ENCODE measurements at places on chromosomes 1 and 21.

DNA sequence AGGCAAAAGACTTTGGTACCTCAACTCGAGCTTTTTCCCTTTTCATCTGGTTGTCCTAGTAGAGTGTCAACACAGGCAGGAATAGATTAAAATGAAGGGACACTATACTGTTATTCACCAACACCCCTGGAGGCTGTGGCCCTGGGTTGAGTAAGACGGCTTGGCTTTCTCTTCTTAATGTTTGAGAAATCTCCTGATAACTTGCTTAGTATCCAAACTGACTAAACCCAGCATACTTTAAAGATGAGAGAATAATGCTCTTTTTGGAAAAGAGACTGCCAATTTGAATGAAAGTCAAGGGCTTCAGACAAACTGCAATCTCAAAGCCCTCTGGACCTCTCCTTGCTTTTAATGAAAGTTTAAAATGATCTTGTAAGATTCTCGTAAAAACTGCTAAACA lies 2.6 kb upstream of the SLC30A1 start:
- no peak for DNase-seq

- DNase-seq: no peak
Measured at GRCh38 chr1:207807690-207808321, 56.0 kb downstream of the CD46 start.

DNA sequence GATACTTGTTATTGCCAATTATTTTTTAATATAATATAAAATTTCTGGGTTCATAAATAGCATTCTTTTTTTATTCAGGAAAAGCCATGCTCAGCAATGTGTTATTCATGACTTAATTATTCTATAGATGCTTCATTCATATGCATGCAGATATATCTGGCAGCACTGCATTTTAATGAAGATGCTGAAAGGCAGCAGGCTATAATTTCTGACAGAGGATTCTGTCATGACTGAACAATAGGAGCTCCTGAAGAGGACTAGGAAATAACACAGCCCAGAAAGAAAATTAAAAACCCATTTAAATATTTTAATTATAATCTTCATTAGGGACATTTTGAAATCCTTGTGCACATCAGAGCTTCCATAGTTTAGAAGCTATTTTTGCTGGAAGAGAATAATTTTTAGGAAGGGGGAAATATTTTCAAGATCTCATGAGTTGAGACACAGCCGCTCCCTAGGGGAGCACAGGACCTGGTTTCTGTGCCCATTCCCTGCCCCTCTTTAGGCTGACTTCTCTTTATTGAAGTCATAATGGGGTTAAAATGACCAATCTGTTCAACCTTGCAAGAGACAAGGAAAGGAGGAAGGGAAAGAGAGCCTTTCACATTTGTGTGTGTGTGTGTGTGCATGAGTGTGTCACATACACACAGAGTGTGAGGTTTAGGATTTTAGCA lies 83.9 kb downstream of the RPE65 start:
- DNase-seq: no peak

- DNase-seq: no peak
Measured at GRCh38 chr21:43954042-43954441, 58.1 kb upstream of the TRAPPC10 start.

DNA sequence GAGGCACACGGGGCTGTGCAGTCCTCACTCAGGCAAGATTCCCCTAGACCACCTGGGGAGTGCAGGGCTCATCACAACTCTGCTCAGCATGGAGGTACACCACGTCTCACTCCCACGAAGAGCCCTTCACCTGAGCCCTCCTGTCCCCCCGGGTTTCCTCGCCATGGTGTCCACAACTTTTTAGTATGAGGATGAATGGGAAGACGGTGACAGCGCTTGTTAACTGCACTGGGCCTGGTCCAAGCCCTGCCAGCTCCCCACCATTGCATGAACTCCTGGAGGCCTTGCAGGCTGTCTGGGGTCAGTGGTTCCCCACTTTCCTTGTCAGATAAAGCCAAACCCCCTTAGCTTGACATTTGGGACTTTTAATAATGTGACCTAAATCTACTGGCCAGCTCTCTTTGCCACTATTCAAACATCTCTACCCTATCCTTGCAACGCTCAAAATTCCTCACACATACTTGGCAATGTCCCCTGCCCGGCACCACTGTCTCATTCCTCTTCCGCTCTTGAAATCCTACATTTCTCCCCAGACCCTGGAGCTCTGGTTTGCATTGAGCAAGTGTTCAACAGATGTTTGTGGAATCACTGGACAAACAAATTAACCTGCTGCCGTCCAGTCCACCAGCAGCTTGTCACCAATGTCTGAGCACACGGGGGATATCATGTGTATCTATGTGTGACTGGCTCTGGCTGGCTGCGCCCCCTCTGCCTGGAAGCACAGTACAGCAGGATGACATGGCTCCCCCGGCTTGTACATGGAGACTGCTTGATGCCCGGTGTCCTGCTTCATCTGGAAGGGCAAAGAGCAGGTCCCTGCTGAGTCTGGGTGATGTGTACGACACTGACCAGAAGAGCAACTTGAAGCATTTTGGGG lies 11.2 kb downstream of the TMEM9 start:
- no peak for DNase-seq

DNA sequence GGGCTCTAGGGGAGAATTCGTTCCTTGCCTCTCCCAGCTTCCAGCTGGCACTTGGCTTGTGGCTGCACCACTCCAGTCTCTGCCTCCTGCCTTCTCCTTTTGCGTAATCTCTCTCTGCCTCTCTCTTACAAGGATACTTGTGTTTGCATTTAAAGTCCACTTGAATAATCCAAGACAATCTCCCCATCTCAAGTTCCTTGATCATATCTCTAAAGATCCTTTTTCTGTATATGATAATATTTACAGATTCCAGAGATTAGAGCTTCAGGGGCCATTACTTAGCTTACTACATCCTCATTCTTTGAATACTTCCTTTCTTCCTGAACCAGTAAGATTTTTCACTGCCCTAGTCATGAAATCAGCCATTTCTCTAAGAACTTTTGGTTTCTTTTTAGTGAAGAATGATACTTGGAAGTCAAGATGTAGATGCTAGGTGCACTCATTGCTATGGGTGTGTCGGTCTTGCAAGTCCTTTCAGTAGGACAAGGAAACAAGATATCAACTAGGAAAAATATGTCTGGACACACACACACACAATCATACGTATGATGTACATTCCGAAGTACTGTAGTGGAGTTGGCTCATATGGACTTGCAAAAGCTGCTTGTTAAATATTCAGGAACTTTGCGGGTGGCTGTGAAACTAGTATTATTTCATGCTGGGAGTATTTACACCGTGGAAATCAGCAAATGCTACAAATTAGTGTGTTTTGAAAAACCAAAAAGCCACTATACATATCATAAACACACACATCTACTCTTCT lies 20.8 kb upstream of the RLF start:
- peak; percentile 24 for DNase-seq

DNA sequence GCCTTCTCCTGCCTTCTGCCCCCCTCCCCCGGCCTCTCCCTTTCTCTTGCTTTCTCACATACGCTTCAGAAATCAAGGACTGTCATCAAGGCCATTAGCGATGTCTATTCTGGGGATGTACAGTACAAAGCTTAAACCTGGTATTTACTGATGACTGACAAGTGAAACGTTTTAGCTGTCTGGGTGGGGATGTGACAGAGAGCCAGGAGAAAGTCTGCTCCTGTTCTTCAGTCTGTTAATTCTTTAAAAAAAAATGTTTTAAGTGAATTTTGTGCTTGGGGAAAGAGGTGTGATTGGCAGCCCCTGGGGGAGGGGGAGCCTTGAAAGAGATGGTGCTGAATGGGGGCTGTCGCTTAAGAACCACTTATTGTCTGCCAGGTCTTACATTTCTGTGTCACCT lies 283.0 kb upstream of the PLXNA2 start:
- no peak for DNase-seq

GRCh38 chr1:95201905-95202304 lies 32.1 kb upstream of the RWDD3 start:
- no peak for DNase-seq

DNA sequence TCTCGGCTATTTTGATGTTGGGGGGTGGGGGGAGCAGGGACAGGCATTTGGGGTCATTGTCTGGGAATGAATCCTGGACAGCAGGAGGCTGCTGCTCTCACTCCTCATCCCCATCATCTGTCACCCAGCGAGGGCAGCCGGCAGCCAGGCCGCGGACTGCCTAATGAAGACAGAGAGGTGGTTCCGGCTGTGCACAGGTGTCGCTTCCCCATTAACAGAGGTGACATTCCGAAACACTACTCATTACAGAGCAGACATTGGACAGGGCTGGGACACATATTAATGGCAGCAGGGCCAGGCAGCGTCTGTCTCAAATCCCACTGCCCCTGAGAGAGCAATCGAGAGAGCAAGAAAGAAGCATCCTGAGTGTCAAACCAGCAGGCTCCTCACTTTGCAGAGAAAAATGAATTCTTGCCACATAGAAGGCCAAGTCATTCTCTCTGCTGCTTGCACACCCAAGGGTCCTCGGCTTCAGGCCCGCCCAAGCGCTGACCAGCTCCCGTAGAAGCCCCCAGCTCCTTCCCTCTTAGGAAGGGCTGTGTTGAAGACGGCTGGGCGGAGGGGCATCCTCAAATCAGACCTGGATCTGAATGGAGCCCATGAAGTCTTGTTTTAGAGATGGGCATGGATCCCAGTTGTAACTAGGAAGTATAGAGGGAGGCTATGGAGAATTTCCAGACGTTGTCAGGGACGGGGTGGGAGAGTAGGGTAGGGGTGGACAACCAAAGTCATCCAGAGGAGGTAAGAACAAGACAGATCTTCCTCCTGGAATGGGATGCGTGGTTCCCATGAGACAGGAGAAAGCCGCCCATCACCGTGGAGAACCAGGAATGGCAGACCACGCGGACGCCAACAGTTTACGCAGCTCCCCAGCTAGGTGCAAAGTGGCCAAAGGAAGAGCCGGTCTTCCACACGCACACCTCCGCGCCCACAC lies 8.2 kb upstream of the LEMD1 start:
- no peak for DNase-seq
